ENCODE measurements at places on chromosomes 3 and 15.

- DNase-seq = peak; percentile 70
Measured at GRCh38 chr3:37904601-37905000, 42.9 kb downstream of the CTDSPL start.

GRCh38 chr15:85704066-85704465 lies 90.7 kb downstream of the KLHL25 start:
- peak; percentile 36 for DNase-seq

DNA sequence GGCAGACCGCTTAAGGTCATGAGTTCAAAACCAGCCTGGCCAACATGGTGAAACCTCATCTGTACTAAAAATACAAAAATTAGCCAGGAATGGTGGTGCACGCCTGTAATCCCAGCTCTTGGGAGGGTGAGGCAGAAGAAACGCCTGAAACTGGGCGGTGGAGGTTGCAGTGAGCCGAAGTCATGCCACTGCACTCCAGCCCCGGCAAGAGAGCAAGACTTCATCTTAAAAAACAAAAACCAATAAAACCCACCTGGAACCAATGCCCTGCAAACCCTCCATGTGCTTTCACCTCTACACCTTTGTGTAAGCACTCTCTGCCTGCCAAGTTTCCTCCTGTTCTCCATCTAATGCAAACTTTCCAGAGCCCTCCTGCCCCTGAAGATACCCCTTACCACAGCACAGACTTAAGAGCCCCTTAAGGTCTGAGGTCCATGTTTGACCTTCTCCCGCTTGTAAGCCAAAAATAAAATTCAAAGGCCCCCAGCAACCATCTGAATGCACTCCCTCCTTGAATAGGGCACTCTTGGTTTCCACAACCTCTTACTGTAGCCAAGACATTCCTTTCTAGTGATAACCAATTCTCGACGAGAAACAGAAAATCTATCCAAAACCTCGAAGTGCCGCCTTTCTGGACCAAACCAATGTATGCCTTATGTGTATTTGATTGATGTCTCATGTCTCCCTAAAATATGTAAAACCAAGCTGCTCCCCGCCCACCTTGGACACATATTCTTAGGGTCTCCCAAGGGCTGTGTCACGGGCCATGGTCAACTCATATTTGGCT lies 3.0 kb downstream of the RPL32 start:
- peak; percentile 43 for DNase-seq

DNA sequence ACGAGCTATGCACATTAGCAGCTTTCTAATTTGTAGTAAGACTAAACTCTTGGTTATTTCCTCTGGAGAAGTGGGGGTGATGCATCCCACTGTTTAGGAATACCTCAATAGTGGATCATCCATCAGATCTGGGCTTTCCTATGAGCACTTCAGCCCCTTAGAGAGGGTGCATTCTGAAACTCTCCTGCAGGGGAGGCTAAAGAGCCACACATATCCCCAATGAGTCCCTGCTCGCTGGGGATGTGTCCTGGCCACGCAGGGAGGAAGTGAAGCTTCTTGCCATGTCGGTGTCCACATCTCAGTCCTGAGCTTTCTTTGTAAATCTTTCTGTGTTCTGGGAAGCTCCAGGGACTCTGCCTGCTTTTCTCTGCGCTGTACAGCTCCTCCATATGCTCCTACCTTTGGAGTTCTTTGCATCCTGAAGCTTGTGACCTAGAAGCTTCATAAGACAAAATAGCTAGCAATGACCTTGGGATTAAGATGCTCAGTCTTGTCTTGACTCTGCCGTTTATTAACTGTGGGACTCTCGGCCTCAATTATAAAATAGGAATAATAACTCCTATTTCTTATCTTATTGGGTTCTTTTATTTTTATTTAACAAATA lies 28.3 kb upstream of the MASP1 start:
- DNase-seq = peak; percentile 32

- no peak for DNase-seq
Measured at GRCh38 chr3:143306407-143306806, 186.8 kb downstream of the CHST2 start.

- DNase-seq = peak; percentile 6
Measured at GRCh38 chr15:56537881-56538280, 72.9 kb upstream of the MNS1 start.

- DNase-seq = peak; percentile 47
Measured at GRCh38 chr3:114525278-114525677, 231.4 kb downstream of the TIGIT start.

GRCh38 chr15:51359981-51360380 lies 18.5 kb downstream of the GLDN start:
- no peak for DNase-seq

DNA sequence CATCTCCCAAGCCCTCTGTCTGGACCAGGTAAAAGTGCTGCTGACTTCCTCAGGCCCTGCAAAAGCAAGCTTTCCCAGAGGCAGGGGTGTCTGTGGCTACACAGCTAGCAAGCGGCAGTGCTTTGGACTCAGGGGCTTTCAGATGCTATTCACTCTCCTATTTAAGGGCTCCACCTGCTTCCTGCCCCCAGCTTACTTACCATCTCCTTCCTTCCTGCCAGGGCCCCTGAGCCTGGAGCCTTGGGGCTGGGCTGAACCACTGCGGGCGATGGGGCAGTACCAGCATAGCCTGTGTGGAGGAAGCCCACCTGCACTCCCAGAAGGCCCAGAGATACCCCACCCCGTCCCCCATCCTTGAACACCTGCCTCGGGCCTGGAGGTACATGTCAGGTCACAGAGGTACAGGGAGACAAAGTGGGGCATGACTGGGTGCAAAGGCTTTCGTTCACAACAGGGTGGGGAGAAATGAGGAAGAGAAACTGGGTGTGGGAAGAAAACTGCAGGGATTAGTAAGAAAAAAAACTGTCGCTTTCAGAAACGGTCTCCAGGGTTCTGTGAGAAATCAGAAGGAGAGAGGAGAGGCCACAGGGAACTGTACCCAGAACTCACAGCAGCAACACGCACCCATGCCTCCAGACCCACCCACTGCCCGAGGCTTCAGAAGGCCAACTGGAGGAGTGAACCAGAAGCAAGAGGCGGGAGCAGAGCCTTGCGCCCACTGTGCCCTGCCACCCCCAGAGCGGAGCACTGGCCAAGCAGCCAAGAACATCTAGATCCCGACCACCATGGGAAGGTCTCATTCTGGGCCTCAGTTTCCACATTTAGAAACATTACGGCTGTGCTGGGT lies 49.5 kb downstream of the CCDC12 start:
- no peak for DNase-seq

DNA sequence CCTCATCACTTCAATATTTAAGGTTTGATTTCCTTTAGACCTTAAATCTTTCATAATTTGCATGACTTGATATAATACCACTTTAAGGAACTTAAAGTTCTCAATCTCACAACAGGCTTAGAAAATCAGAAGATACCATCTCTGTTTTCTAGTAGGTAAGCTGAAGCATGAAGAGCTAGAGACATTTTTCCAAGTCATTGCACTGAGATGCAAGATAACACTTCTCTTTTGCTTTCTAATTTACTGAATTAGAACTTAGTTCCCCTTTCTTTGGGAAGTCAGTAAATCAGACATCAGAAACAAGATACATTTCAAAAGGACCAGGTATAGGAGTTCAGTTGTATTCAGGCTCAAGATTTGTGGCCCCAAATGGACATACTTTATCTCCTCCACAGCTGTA lies 79.7 kb downstream of the DZIP3 start:
- DNase-seq = no peak

- DNase-seq = no peak
Measured at GRCh38 chr3:16337856-16338540, 73.0 kb downstream of the OXNAD1 start.

GRCh38 chr3:52053307-52054304 lies 2.8 kb downstream of the DUSP7 start:
- DNase-seq = no peak

DNA sequence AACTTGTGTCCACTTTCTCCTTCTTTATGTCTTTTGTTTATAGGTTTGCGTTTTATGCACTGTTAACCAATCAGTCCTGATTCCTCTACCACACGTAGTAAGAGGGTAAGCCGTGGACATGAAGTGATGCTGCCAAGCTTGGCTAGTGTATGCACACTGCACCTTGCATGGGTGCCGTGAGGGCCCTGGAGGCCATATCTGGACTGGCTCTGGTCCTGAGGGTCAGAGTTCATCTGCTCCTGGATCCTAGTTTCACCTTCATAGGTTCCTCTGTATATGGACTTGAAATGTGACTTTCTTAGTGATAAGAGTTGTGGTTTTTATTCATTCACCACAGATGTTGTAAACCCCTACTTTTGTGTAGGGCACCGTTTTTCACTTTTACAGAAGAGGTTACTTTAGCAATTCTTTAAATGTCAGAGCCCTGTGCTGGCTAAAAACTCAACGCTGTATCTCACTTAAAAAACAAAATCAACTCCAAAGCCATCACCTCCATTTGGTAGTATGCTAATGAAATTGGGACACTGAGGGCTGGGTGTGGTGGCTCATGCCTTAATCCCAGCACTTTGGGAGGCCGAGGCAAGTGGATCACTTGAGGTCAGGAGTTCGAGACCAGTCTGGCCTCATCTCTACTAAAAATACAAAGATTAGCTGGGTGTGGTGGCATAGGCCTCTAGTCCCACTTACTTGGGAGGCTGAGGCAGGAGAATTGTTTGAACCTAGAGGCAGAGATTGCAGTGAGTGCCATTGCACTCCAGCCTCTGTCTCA lies 22.9 kb downstream of the SIAH2 start:
- no peak for DNase-seq

GRCh38 chr3:191378142-191378812 lies 48.0 kb upstream of the UTS2B start:
- DNase-seq = peak; percentile 27

DNA sequence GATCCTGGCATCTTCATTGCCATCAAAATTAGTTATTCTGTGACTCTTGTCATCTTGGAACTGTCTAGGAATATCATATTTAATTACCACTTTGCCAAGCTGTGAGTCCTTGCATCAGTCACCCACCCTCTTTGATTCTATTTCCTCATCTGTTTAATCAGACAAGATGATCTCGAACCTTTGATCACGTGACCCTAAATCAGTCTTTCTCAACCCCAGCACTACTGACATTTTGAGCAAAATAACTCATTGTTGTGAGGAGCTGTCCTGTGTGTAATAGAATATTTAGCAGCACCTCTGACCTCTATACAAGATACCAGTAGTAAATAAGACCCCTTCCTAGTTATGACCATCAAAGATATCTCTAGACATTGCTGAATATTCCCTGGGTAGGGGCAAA lies 343.4 kb upstream of the ARPP21 start:
- DNase-seq = no peak

DNA sequence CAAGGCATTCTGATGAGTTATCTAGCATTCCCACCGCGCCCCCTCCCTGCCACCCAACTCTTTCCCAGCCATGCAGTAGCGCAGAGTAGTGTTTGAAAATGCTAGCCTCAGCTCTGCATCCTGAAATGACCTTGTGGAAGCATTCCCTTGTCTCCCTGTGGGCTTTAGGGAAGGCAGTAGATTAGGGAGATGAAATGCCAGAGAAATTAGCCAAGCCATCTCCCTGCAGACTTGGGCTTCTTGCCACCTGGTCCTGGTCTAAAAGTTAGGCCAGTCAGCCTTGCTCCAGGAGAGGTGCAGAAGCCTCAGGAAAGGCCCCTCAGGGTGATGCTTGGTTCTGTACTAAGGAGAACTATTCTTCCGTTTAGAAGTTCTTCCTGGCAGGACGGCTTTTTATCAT lies 231.2 kb downstream of the CACNA2D3 start:
- DNase-seq = peak; percentile 27

DNA sequence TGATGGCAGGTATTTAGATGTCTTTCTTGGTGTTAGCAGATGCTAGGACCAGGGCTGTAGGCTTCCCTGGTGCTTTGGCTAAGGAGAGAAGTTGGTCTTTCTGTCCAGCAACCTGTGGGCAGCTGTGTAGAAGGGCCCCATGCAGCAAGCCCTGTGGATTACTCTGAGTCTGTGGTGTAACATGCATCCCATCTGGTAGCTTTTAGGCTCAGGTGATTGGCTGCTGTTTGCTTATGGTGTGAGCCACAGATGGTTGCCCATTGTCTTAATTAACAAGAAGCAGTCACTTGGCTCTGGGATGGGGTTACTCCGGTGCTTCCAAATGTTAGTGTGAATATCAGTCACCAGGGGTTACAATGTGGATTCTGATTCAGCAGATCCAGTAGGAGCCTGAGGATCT lies 368.6 kb upstream of the C2CD4B start:
- DNase-seq = no peak

- no peak for DNase-seq
Measured at GRCh38 chr3:39140341-39140971, 12.9 kb downstream of the CSRNP1 start.

DNA sequence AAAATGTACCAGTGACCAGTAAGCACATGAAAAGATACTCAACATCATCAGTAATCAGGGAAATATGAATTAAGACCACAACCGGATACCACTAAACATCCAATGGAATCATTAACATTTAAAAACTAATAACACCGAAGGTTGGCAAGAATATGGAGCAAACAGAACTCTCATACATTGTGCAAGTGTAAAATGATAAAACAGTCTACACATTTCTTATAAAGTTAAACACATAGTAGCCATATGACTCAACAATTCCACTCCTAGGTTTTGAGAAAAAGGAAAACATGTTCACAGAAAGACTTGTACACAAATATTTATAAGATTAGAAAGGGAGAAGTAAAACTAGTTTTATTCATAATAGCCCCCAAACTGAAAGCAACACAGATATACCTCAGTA lies 60.3 kb upstream of the SLCO2A1 start:
- DNase-seq = peak; percentile 34

DNA sequence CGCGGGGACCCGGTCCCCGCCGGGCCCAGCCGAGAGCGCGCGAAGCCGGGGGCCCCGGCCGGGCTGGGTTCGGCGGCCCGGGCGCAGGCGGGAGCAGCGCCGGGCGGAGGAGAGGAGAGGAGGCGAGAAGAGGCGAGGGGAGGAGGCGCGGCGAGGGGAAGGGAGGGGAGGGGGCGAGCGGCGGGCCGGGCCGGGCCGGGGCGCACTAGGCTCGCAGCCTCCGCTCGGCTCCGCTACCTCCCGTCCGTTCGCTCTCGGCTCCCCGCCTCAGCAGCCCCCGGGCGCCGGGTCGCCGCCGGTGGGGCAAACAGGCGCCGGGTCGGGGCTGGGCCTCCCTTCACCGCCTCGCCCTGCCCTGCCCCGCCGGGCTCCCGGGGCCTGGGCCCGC lies 351 bp downstream of the INSYN1 start:
- DNase-seq = peak; percentile 15

DNA sequence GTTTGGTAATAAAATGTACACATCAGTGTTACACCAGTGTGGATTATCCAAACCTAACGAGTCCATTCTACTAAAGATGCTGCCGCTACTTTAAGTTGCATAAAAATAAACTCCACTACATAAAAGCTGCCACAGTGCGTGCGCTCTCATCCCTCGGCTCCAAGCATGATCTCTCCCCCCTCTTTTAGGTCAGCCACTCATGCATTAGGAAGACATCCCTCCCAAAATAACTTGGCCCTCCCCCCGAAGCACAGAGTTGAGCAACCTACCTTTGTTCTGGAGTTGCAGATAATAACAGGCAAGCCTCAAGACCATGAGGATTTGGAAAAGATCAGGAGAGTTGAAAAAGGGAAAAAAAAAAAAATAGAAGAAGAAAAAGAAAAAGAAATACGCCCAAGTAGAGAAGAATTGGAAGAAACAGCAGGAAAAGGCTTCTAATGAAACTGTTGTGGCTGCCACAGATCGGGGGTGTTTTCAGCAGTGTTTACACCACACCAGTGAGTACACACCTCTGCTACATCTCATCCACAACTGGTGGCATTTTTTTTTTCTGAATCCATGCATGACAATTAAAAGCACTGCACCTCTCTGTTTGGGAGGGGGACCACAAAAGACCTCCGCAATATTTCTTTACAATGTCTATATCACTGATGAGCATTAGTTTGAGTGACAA lies 339.2 kb downstream of the FOXP1 start:
- no peak for DNase-seq

All from fibroblast of lung (primary cell).